ENCODE measurements at places on chromosomes 6 and 20.

DNA sequence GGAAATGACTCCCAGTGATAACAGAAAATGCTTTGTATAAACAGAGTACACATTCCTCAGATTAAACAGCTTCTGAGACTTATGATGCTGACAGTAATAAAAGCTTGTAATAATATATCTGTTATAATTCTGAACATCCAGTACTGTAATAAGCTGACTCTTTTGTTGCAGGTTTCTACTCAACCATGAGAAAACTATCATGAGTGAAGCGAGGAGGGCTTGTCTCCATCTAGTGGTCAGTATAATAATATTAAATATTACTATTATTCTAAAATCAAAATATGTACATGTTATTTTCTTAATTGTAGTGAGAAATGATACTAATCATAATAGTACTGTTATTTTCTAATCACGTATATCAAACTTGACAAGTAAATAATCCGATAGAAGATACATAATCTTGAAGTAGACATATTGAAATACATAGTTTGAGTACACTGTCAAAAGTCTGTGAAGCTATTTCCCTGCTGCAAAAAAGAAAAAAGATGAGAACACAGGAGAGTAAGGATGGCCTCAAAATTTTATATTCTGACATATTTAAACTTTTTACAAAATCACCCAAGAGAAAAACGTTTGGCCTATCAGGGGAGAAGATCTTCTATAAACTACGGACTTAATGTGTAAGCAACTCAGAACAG is 183.1 kb downstream of the MOXD1 start:
- no peak for DNase-seq

DNA sequence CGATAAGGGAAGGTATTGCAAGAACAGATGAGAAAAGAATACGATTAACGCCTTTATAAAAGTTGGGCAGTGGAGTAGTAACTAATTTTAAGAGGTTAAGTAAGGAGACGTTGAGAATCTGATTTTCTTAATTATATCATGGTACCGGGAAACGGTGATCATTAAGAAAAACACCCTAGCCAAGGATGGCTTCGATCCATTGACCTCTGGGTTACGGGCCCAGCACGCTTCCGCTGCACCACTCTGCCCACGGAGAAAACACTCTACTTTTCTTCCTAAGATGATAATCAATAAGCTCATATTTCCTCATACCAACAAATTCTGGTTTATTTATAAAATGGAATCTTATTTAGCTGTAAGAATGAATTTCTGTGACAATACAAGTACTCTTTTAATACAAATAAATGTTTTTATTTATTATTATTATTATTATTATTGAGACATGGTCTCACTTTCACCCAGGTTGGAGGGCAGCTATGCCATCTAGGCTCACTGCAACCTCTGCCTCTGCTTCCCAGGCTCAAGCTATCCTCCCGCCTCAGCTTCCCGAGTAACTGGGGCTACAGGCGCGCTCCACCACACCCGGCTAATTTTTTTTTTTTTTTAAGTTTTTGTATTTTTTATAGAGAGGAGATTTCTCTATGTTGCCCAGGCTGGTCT is 8.3 kb downstream of the POM121L2 start:
- no peak for DNase-seq

GRCh38 chr20:4217349-4217841 is 202.0 kb upstream of the RNF24 start:
- DNase-seq: no peak

- no peak for DNase-seq
Measured at GRCh38 chr6:31057426-31058003, 47.2 kb downstream of the MUC22 start.
